Natural killer cell (primary cell): ENCODE measurements at places on chromosomes 4 and X. TPM values are rescaled to one million over a fixed set of nuclear protein-coding genes. Genes with fewer than 3 reads are reported as not detected.

GRCh38 chr4:24796620-24797019 lies 1.2 kb downstream of the SOD3 start:
- H3K36me3 ChIP-seq: no peaks in the 10 kb centered on the region
- peaks cover 2% of the 10 kb centered on the region for H3K27me3 ChIP-seq
- no peak overlapping the region for H3K27ac ChIP-seq
- no peak for DNase-seq
- no peaks in the 10 kb centered on the region for H3K4me1 ChIP-seq

- DNase-seq: no peak
- H3K27ac ChIP-seq: no peak overlapping the region
- no peaks in the 10 kb centered on the region for H3K36me3 ChIP-seq
- peaks cover 5% of the 10 kb centered on the region for H3K27me3 ChIP-seq
These were observed 20.4 kb upstream of the DCHS2 start for GRCh38 chr4:154511981-154512380.

DNA sequence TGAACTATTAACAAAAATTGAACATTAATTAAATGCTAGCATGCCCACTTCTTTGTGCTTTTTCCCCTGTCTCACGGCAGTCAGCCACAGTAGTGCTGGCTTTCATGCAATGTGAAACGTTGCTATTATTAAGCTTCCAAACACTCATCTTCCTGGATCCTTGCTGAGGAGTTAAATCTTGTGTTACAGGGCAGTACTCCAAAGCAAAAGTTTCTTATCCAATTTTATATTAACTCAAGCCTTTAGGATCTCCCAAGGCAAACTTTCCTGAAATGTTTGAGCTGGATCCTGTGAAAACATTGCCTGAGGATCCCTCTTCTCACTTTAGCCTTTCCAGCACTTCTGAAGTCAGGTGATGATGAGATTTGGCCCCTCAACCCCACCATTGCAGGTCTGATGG lies 1454.8 kb downstream of the FSTL5 start:
- DNase-seq: no peak
- H3K36me3 ChIP-seq: no peaks in the 10 kb centered on the region
- no peaks in the 10 kb centered on the region for H3K4me1 ChIP-seq
- H3K27ac ChIP-seq: no peak overlapping the region
- no peak overlapping the region for H3K4me3 ChIP-seq

DNA sequence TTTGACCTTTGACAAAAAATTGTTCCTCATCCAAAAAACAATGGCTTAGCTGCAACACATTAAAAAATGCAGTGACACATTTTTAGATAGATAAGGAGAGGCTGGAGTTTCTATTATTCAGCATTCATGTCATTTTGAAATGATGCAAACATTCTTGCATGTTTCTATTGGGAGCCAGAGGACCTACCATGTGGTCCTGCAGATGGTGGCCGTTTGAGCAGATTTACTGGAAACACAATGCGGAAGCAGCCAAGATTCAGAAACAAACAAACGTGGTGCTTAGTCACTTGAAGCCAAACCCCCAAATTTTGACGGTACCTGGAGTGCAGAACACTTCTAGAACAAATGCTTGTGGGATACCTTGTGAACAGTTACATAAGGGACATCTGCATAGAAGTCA lies 456.7 kb downstream of the PCDH18 start:
- DNase-seq: no peak
- no peaks in the 10 kb centered on the region for H3K27me3 ChIP-seq
- no peaks in the 10 kb centered on the region for H3K36me3 ChIP-seq
- no peaks in the 10 kb centered on the region for H3K4me1 ChIP-seq
- H3K4me3 ChIP-seq: no peak overlapping the region
- H3K27ac ChIP-seq: no peak overlapping the region

- H3K4me3 ChIP-seq: no peak overlapping the region
- no peak overlapping the region for H3K27ac ChIP-seq
- H3K36me3 ChIP-seq: no peaks in the 10 kb centered on the region
These were observed 36.5 kb upstream of the RASL11B start for GRCh38 chr4:52825460-52826090.

The TMEM165 gene
- total RNA-seq: 86.9 TPM
